Activated CD4-positive, alpha-beta T cell treated with anti-CD3 and anti-CD28 coated beads, Interleukin-2, amount 10 ng/mL, durations not matched to agents 24 days and 14 days (primary cell): ENCODE measurements at places on chromosomes 16 and 17.

- no peak for DNase-seq
Measured at GRCh38 chr16:14095883-14096551, 24.9 kb downstream of the MRTFB start.

GRCh38 chr16:85187886-85188285 lies 75.6 kb upstream of the CIBAR2 start:
- DNase-seq: no peak

DNA sequence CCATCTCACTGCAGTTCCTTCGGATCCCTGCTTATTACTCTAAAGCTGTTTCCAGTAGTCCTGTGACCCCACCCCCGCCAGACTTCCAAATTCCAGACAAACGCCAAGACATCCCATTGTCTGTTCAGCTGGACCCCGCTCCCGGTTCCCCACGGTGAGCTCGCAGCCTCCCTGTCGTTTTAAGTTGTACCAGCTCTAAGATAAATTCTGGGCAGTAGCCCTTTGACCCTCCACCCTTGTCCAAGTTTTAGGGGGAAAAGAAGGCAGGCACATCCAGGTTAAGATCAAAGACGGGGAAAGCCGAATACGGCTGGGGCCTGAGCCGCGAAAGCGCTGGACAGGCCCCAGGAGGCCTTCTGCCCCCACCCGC lies 589 bp downstream of the ARL6IP1 start:
- no peak for DNase-seq

DNA sequence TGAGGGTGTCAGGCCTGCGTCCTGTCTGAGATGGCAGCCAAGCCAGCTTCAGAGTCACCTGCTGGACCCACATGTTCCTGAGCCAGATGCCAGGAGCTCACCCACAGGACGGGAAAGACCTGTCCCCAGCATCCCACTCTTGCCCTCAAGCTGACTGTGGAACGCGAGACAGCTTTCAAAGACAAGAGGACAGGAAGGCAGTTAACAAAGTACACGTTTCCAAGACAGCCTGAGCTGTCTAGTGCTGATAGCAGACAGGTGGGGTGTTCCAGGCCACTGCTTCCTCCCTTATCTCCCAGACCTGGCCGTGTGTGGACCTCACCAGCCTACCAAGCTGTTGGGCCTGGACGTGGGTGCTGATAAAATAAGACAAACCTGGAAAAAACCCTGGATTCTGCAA lies 13.2 kb downstream of the CMTM3 start:
- DNase-seq: no peak

- DNase-seq: peak; percentile 95
Measured at GRCh38 chr17:80899402-80900268, 92.0 kb upstream of the CHMP6 start.

GRCh38 chr17:17545984-17546383 lies 45.5 kb downstream of the PEMT start:
- no peak for DNase-seq

DNA sequence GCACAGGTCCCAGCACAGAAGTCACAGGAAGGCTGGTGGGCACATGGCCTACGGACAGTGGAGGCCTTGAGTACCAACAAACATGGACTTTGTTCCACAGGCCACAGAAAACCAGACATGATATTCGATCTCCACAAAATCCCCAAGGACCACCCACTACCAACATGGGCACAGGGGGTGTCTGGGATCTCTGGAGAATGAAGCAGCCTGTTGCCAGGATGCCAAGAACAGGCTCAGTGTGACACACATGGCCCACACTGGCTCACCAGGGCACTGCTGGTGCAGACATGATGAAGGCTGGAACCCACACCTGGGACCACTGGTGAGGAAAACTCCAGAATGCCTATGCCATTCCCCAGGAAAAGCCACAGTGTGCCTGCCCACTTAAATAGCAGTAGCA lies 120.2 kb downstream of the C16orf78 start:
- no peak for DNase-seq

DNA sequence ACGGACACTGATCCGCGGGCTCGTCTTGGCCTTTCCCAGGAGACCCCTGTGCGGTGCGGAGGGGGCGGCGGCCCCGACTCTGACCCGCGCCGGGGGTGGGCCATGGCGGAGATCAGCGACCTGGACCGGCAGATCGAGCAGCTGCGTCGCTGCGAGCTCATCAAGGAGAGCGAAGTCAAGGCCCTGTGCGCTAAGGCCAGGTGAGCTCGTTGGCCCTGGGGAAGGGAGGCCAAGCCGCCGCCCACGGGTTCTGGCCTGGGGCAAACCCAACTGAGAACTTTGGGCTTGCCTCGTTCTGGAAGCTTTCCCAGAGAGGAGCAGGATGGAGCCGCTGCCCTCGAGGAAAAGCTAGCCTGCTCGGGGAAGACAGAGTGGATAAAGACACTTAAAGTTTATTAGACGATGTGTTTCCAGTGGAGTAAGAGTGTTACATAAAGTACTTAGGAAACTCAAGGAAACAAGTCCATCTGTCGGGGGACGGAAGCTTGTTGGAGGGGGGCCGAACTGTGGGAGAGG lies 540 bp downstream of the PPP4C start:
- peak; percentile 76 for DNase-seq

DNA sequence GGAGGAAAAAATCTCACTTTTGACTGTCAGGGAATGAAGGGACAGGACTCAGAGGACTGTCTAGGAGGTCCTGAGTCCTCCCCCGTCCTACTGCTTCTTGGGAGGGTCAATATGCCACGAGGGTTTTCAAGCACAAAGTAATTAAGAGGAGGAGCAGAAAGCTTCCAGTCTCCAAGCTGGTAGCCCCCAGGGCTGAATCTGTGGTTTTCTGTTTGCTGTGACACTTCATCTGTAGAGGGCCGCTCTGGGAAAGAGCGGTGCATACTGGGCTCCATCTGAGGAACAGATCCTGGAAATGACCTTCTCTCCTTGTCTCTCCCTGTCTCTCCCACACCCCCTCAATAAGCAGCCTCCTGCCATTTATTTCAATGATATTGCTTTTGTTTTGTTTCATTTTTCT lies 180.1 kb upstream of the SDK2 start:
- no peak for DNase-seq

- DNase-seq: no peak
Measured at GRCh38 chr16:14097182-14097959, 26.3 kb downstream of the MRTFB start.

DNA sequence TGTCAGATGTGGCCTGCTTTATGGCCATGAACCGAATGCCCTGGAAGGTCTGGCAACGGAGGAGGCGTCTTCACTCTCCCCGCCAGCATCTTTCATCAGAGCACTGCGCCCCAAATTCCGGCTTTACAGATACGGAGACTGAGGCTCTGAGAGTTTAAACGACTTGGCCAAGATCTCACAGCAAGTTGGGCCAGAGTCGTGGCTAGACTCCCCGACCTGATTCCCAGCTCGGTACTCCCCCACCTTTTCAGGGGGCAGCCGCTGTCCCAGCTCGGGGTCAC lies 1.7 kb downstream of the NGFR start:
- no peak for DNase-seq

DNA sequence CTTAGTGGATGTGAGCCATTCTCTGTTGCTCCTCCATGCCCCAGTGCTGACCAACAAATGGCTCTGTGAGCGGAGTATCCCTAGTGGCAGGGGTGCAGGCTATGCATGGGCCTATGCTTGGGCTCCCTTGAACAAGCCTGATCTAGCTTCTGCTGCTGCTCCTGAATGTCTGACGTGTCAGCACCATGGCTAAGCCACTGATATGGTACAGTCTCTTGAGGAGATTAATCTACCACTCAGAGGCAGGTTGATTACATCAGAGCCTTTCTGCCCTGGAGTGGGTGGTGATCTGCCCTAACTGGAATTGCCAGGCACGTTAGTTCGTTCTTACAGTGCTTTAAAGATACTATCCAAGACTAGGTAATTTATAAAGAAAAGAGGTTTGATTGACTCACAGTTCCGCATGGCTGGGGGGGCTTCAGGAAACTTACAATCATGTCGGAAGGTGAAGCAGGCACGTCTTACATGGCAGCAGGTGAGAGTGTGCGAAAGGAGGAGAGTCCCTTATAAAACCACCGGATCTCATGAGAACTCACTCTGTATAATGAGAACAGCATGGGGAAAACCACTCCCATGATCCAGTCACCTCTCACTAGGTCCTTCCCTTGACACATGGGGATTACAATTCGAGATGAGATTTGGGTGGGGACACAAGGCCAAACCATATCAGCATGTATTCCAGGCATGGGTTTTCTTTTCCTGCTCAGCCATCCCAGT lies 41.5 kb upstream of the B4GALNT2 start:
- no peak for DNase-seq

DNA sequence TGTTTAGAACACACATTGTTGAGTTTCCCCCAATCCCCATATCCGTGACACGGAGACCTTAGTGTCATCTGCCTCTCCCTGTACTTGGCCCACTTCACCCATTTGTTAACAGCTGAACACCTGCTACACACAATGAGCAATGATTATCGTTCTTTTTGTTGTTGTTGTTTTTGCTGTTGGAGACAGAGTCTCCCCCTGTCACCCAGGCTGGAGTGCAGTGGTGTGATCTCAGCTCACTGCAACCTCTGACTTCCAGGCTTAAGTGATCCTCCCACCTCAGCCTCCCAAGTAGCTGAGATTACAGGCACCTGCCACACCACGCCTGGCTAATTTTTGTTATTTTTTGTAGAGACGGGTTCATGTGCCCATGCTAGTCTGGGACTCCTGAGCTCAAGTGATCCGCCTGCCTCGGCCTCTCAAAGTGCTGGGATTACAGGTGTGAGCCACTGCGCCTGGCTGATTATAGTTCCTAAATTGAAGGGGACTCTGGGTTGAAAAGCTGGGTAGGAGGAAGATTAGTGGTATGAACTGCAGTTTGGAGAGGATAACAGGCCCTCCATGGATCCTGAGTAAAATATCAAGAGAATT lies 21.6 kb downstream of the NDE1 start:
- DNase-seq: peak; percentile 61

GRCh38 chr17:19364699-19365498 lies 2.4 kb upstream of the B9D1 start:
- no peak for DNase-seq

- DNase-seq: peak; percentile 92
Measured at GRCh38 chr17:68511671-68512246, 471 bp upstream of the PRKAR1A start.

DNA sequence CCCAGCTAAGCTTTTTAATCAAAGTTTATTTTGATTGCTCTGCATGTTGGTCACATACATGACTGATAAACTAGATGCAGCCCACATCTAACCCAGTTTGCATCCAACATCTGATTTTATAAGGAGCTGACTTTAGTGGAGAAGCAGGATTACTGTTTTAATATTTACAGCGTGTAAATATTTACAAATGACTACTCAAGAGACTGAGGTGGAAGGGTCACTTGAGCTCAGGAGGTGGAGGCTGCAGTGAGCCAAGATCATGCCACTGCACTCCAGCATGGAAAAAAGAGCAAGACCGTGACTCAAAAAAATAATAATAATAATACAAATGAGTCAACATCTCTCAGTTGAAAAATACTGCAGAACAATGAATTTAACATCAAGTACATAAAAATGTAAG lies 50.8 kb downstream of the PARN start:
- DNase-seq: no peak

DNA sequence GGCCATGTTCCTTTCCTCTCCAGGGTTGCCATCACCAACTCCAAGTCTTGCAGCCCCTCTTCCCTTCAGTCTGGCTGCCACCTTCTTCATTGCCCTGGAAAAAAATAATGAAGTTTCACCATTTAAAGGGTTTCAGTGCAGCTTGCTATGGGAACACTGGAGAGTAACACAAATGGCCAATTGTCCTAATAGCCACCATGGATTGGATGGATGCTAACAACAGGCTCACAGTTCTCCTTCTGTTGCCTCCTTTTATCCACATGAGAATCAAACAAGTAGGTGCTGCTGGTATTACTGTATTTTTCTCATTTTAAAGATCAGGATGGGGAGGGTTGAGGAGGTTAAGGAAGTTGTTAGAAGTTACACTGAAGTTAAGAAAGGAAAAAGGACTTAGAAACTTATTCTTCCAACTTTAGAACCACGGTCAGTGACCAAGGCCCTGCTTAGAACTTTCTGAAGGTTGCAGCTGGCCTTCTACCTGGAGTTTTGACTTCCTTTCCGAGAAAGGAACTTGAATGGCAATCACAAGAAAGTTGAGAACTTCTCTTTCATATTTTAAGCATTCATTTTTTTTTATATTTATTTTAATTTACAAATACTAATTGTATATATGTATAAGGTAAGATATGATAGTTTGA lies 198.0 kb upstream of the MAF start:
- DNase-seq: no peak

DNA sequence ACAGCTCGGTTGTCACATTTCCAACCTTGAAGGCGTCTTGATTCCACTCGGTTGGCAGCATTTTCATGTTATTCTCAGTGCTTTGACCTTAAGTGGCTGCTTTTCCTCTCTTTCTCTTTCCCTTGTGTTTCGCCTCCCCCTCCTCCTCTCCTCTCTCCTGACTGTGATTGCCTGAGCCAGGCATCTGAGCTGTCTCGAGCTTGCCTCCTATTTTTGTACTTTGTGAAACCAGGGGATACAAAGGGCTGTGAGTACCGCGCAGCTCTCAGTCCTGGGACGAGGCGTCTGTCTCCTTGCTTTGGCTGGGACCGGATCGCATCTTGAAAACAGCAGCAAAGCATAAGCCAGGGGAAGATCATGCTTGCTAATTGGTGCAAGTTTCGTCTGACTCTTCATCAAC lies 48.8 kb upstream of the SDK2 start:
- DNase-seq: no peak

- DNase-seq: no peak
Measured at GRCh38 chr17:33292981-33293867, at the start of gene ASIC2. Gene ASIC2 (minus strand): TSS chr17:33293295.

DNA sequence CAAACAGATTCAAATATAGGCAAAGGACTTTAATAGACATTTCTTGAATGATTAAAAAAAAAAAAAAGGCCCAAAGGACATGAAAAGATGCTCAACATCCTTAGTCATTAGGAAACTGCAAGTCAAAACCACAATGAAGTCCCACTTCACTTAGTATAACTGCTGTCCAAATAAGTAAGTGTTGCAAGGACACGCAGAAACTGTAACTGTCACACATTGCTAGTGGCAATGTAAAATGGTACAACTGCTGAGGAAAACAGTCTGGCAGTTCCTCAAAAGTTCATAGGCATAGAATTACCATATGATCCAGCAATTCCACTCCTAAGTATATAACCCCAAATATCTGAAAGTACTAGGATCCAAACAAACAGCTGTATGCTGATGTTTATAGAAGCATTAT lies 112.7 kb downstream of the BRIP1 start:
- DNase-seq: no peak

DNA sequence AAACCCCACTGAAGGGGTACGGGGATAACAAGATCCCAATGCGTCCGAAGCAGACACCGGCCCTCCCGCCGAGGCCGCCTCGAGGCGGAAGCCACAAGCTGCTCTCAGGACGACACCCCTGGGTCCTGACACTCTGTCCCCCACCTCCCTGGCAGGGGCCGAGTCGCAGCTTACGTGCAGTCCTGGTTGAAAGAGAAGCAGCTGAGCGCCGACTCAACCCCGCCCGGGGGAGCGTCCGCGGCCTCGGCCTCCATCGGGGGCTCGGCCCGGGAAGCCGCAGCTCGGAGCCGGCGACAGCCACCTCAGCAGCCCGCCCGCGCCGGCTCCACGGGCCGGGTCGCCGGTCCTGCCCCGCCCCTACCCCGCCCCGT lies at the start of gene WIPI1:
TSS of gene WIPI1 (minus strand) at position 329 of the 371 bp plus-strand sequence. CDS start at position 254, 75 bp downstream.
- DNase-seq: peak; percentile 87
